Activated naive CD4-positive, alpha-beta T cell treated with anti-CD3 and anti-CD28 coated beads, Interleukin-2, amount 50 U/mL, for 16 hours (primary cell): ENCODE measurements at places on chromosomes 1 and 21.
A peak's percentile ranks its signal among the peaks of the same experiment; 100 is the strongest.

- DNase-seq, result no peak
Measured at GRCh38 chr1:33331444-33332356, 10.8 kb upstream of the A3GALT2 start.

DNA sequence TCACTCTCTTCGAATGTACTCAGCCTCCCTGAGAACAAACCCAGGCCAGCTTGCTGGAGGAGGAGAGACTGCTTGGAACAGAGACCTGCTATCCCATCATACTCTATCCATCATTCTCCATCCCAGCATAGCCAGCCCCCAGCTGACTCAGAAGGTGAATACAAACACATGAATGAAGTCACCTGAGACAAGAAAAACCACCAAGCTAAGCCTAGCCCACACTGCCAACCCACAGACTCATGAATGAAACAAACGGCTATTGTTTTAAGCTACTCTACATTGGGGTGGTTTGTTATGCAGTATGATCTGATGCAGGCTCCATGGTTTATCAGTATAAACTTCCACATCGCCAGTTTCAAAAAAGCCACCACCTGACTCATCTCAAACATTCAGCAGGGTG lies 395.6 kb downstream of the SETD4 start:
- DNase-seq, result no peak

DNA sequence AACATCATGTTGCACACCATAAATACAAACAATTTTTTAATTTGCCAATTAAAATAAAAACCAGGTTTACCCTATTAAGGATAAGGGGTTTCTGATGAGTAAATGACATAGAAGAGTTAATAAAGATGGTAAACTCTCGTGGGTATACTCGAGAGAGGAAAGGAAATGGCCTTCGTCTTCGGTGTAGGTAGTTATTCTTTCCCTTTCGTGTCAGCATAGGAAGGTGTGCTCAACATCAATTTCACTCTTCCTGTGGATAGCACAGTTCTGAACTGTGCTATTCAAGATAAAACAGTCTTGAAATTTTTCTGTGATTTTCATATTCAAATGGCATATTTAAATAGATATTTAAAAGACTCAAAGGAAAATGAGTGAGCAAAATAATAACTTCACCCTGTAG lies 98.2 kb downstream of the RGL1 start:
- DNase-seq, result no peak

GRCh38 chr1:192538407-192539296 lies 36.9 kb upstream of the RGS1 start:
- DNase-seq, result no peak

GRCh38 chr1:214028095-214028494 lies 40.3 kb downstream of the PROX1 start:
- no peak for DNase-seq

DNA sequence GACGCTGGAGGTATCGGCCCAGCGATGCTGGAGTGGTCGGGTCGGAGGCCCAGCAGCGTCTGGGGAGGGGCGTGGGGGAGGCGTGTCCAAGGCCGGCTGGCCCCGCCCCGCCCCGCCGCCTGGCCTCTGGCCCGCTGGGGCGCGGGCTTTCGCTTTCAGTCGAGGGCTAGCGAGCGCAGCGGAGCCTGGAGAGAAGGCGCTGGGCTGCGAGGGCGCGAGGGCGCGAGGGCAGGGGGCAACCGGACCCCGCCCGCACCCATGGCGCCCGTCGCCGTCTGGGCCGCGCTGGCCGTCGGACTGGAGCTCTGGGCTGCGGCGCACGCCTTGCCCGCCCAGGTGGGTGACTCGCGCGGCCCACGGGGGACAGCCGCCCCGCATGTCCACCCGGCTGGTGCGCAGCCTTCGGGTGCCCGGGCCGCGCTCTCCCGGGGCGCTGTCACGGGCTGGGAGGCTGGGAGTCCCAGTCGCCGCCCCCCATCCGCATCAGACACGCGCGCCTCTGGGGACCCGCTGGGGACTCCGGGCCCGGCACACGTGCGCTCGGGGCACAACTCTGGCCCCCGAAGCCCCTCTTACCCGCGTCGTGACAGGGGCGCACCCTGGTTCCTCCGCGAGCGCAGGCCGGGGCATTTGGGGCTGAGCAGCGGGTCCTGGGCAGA lies at the start of gene TNFRSF1B:
Gene TNFRSF1B (plus strand): TSS at position 158 of the 659 bp plus-strand sequence. CDS start 101 bp downstream, at position 259.
- peak; percentile 69 for DNase-seq

DNA sequence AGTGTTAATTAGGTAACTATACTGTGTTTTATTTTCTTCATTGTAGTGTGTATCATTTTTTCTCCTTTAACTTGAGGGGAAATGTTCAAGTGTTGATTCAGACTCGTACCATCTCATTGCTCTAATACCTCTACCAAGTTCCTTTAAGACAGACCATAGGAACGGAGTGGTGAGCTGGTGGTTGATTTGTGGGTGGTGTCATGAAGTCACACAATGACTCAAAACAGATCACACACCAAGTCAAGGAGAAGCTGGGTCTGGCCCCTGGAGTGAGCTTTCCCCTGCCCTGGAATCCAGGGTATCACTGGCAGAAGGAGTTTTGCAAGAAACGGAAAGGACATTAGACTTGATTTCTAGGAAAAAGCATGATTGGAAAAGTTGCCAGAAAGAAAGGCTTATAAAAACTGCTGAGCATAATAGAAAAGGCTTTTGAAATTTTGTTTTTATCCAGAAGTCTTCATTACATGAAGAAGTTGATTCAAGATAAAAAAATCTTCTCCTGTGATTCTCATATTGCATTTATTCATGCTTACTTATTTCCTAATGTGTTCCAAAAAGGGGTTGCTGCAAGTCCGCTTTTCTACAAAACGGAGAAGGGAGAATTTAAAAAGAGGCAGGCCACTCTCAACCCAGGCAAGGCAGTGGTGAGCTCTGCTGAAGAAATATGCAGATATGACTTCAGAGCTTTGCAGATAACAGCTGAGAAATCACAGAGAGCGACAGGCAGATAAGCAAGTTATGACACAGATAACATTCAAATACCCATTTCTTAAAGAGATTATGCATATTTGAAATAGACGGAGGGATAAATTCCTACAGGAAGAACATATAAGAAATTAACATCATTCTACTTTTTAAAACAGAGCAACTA lies 79.7 kb downstream of the TBX19 start:
- DNase-seq, result no peak

DNA sequence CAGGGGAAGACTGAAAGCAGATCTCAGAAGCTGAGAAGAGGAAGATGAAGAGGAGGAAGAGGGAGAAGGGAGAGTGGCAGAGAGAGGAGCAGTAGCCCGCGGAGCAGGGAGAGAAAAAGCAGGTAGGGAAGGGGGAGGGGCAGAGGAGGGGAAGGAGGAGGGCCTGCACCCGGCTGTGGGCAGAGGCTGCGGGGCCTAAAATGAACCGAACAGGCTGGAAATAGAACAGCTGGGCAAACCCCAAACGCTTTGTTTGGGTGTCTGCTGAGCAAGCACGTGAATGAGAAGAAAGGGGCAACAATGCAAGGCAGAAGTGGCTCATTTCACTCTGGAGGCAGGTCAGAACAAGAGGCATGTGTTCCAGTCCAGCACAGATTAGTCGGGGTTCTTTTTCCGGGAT lies 33.5 kb downstream of the KCNC4 start:
- DNase-seq, result peak; percentile 29

DNA sequence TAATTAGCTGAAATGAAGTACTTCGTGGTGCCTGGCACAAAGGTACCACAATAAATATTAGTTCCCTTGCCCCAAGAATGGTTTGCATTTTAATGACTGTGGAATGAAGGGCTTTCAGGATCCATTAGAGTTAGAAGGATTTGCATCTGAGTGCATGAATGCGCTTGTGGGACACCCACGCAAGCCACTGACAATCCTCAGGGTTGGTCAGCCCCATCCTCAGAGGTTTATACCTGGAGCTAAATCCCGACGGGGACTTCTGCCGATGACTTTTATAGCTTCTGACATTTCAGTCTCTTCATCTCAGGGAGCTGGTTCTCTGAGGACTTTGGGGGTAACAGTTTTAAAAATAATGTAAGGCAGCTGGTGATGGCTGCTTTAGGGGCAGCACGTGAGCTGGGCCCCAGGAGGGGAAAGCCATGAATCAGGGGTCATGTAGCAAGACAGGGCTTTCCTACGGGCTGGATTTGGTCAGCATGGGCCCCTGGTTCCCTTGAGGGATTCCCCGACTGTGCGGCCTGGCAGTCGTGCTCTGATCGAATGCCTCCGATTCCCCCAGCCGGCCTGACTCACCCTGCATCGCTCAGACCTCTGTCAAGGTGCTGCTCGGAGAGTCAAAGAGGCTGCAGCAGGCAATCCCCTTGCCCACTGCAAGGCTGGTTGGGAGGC lies 20.8 kb upstream of the IL10 start:
- DNase-seq, result no peak

- DNase-seq, result no peak
Measured at GRCh38 chr1:230260831-230261230, 165.3 kb downstream of the PGBD5 start.
